ENCODE measurements at places on chromosomes 2 and 18.

- no peak for DNase-seq
Measured at GRCh38 chr2:172914341-172915008, 161.2 kb upstream of the MAP3K20 start.

DNA sequence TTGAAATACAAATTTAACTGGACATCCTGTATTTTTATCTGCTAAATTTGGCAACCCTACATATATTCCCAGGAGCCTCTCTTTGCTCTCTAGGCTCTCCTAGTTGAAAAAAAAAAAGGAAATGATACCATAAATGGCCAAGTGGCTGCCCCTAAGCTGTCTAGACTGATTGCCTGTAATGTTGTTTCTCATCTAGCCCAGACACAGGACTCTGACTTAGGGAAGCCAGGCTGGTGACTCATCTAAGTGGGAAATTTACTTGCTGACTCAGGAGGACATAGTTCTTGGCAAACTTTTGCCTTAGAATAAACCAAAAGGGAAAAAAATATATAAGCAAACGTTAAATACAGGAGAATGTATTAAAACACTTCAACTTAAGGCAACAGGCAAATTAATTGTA lies 14.6 kb upstream of the ITGAV start:
- peak; percentile 98 for DNase-seq

- no peak for DNase-seq
Measured at GRCh38 chr18:47915930-47916329, 14.5 kb downstream of the SMAD2 start.

DNA sequence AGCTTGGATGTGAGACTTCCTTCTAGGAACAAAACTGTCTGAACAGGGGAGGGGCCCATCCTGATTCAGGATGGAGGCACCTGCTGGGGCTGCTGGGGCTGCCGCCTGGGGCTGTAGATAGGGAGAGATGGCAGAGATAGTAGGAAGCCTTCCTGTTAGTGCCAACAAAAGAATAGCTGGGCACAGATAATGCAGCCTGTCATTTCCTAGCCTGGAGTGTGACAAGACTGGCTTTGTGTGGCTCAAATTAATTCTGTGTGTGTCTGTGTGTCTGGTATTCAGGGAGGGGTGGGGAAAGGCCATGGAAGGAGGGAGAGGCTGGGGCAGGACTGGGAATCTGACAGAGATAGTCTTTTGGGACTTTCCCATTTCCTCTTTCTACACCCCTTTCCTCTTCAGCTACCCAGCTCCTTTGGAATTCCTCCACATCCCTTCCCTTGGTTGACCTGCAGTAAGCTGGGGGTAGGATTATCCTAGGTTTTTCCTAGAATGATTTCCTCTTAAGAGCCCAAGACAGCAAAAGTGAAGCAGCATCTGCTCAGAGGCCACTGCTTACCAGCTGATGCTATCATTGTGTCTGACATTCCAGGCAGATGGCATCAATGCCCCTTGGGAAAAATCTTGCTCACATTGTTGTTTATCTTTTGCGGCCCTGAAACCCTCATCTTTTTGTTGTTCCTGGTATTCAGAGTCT lies 144.9 kb upstream of the LHCGR start:
- no peak for DNase-seq

DNA sequence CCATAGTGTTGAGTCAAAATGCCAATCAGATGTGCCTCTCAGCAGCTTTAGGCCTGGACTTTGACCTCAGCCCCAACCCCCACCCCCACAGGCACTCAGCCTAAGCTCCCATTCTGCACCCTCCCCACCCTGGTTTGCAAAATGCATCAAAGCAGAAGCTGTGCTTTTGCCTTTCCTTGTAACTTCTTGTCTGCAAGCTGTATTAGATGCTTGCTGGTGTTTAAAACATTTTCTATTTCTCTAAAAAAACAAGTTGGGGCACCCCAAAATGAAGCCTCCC lies 26.6 kb upstream of the STEAP3 start:
- no peak for DNase-seq

- no peak for DNase-seq
Measured at GRCh38 chr2:68127358-68128242, 30.1 kb upstream of the PNO1 start.

DNA sequence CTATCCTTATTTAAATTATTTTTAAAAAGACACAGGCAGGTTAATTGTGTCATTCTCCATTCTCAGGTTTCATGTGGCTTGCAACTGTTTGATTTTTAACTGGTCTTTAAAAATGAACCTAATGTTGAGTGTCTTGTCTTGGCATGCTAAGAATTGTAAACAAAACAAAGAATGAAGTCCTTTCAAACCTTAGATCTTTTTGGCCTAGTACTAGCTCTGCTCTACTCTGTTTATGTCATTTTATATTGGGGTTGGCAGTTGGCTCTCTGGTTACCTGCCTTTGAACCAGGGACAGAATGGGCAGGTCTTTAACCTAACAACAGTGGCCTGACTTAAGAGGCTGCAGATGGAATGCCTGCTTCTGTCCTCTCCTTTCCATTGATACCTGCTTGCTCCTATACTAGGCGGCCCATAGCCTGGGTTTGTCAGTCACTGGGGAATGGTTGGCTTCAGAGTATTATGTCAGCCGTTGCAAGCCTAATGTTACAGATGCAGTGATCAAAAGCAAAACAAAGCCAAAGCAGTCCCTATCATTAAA lies 85.5 kb downstream of the MTA3 start:
- DNase-seq, result no peak

- no peak for DNase-seq
Measured at GRCh38 chr2:121794233-121794632, 38.8 kb downstream of the TSN start.

- DNase-seq, result no peak
Measured at GRCh38 chr2:121561617-121562268, 31.1 kb downstream of the RNU4ATAC start.

DNA sequence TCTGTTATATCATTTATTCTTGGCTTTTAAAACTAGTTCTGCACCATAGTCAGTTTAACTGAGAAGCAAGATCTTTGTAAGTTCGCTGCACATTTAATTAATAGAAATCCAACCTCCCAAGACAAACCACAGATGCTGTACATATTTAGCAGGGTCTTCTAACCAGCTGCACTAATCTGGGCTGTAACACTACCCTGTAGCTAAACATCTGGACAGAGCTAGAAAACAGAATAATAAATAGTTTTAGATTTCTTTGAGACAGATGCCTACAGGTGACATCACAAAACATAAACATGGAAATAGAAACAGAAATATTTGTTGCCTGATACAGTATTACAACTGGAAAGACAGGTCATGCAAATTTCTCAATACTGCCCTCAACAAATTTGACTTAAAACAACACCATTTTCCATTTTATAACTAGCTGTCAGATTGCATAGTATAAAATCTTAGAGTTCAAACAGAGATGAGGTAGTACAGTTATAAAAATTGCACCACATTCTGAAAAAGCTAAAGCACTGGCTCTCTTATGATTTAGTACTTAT lies 315.1 kb downstream of the NR4A2 start:
- no peak for DNase-seq
